ENCODE measurements at places on chromosomes 3 and 15.

DNA sequence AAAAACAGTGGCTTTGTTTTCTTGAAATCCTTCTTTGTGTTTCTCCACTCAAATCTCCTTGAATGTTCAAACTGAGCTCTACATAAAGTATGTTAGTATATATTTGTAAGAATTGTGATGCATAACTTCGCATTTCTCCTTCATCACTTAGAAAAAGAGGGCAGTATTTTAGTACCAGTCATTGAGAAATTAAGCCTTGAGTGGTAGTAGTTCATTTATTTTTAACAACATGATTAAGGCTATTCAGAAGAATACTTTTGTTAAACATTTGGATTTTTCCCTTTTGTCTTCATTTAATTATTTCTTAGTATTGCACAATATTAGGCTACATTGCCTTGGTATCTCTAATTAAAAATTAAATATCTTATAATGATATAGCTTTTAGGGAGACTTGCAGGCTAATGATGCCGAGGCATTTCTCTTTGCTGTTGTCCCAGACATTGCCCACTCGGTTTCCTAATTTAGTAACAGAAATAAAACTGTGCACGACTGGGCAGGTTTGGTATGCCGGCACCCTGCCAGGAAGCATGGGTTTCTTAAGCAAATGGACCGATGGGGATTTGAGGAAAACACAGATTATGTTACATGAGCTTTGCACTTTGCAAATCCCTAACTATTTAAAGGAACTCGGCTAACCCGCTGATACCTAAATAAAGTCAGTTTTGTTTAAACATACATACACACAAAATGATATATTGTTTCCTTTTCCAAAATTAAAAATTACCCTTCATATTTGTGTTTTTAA is 54.7 kb downstream of the LRRC28 start:
- DNase-seq = no peak

DNA sequence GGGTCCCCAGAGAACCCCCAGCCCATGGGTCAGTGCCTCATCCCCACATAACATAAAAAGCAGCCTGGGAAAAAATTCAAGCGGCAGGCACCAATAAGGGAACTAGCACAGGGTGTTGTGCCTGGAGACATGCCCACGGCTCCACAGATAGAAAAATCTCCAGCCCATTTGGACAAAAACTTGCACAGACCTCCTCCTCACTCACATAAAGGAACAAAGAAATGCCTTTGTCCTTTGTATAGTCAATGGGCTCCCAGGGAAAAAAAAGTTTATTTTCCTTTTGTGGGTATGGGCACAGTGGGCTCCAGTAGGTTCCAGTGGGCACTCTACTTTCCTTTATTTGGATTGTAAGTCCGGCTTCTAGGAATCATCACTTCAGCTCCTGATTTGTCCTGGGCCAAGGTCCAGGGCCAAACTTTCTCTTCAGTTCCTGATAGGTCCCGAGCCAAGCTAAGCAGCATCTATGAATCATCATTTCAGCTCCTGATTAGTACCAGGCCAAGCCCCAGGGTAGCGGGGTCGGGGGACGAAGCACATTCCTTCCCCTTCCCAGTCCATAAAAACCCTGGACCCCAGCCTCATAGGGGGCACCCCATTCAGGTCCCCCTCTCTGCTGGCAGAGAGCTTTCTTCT is 1.6 kb upstream of the DNAH12 start:
- no peak for DNase-seq

- DNase-seq = no peak
Measured at GRCh38 chr15:65094294-65094995, 17.9 kb downstream of the KBTBD13 start.

GRCh38 chr15:26287381-26287780 is 424.3 kb upstream of the ATP10A start:
- no peak for DNase-seq

- no peak for DNase-seq
Measured at GRCh38 chr3:134941820-134942219, 146.8 kb downstream of the EPHB1 start.

GRCh38 chr15:99105514-99106341 is 848 bp downstream of the SYNM start:
- no peak for DNase-seq

GRCh38 chr3:156680243-156680914 is 6.0 kb downstream of the TIPARP start:
- no peak for DNase-seq

- no peak for DNase-seq
Measured at GRCh38 chr3:120425572-120426250, 25.1 kb downstream of the FSTL1 start.

GRCh38 chr3:85193565-85193964 is 234.8 kb downstream of the CADM2 start:
- DNase-seq = no peak

DNA sequence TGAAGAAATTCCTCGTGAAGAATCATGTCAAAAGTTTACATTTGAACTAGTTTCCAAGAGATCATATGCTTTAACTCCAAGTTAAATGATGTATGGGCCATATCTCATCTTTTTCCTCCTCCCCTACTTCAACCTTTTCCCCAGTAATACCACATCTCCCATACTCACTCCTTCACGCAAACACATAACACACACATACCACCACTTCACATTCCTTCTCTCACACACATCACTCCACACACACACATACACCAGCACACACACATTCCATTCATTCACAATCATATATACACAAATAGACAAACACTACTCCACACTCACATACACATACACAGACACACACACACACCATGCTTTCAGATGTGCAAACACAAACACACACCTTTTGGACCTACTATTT is 769.0 kb upstream of the NR2F2 start:
- DNase-seq = no peak

- DNase-seq = no peak
Measured at GRCh38 chr15:51842265-51842664, 12.8 kb downstream of the TMOD3 start.

- no peak for DNase-seq
Measured at GRCh38 chr3:45991341-45991740, 4.3 kb downstream of the FYCO1 start.

DNA sequence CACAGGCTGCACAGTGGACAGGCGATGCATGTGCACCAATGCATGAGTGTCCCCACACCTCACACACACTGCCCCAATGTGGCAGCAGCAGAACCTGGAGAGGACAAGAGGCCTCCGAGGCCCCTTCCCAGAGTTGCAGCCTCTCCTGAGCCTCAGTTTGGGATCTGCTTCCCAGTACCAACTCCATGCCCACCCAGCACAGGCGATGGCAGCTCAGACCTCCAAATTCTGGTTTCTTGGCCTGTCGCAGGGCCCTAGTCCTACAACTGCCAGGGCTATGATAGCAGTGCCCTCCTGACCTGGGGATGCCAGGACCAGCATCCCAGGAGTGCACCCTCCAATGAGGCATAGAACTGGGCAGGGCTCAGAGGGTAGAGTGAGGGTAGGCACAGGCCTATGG is 19.9 kb downstream of the ADAMTS7 start:
- no peak for DNase-seq

- DNase-seq = no peak
Measured at GRCh38 chr15:56736881-56737707, 3.8 kb upstream of the ZNF280D start.

DNA sequence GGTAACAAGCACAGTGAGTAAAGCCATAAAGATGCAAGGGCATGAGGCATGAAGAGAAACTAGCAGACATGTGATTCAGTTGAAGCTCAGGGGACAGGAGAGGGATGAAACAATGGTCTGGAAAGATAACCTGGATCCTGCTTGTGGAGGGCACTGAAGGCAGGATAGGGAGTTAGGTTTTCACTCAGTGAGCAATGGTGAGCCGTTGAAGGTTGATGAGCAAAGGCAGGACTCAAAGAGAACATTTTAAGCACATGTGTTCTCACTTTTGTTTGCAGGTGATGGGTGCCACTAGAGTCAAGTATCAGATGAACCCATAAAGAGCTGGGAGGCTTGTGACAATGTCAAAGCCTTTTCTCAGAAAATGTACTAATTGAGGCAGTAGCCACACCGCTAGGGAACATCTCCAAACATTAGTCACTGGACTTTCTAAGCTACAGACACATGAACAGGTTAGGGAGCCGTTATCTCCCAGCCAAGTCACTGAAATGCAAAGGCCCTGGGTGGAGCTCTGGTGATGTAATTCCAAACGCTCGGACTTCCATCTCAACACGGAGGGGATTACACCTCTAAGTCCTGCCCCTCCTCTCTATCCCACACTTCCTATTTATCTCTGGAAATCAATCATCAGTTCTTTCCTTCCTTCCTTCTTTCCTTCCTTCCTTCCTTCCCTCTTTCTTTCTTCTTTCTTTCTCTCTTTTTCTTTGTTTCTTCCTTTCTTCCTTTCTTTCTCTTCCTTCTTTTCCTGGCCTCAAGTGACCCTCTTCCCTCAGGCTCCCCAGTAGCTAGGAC is 22.7 kb downstream of the KLHL6 start:
- no peak for DNase-seq

- DNase-seq = no peak
Measured at GRCh38 chr3:48949376-48949717, 30.7 kb downstream of the ARIH2 start.

- DNase-seq = peak; percentile 71
Measured at GRCh38 chr3:197791113-197791891, at the start of gene LRCH3. TSS of gene LRCH3 (plus strand) at chr3:197791254. CDS start at chr3:197791279, 25 bp downstream.

DNA sequence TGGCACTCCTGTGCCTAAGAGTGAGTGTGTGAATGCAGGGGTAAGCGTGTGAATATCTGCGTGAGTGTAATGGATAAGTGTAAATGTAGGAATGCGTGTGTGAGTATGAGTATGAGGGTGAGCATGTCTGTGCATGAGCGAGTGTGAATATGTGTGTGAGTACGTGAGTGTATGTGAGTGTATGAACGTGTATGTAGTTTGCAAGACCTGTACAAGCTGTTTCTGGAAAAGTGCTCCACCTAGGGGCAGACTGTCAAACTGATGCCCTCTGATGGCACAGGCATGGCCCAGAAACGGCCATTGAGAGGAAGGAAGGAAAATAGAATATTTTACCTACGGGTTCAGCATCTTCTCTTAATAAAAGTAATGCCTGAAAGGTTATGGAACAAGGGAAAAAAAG is 24.4 kb upstream of the FRMD4B start:
- DNase-seq = peak; percentile 60

GRCh38 chr3:73874606-73875369 is 250.0 kb upstream of the PDZRN3 start:
- DNase-seq = no peak

DNA sequence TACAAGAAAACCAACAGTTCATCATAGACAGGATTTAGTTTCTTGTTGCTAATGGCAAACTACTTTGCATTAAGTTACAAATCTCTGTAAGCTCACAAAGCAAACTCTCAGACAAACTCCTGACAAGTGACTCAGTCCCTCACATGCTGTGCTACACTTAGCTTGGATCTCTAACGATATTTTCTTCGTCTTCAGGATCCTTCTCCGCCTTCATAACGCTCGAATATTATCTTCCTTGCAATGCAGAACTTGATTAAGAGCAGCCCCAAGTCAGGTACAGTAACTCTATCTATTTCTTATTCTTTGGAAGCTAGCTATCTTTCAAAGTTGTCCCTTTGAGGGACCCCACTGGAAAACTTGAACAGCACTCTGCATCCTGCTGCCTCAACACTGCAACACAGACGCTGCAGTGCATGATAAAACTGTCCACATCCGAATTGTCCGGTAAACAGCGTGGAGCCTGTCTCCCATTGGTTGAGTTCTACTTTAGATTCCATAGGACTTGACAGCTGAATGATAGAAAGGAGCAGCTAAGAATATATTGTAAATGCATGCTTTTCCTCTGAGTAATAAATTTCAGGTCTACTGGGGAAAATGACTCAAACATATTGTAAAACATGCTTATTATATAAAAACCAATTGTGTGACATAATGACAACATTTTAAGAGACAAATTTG is 61.3 kb downstream of the UACA start:
- DNase-seq = no peak

GRCh38 chr3:23710555-23710954 is 95.2 kb upstream of the UBE2E1 start:
- no peak for DNase-seq

GRCh38 chr3:132265488-132265887 is 51.7 kb upstream of the ACP3 start:
- no peak for DNase-seq
